ENCODE measurements at places on chromosomes 16 and 17.
A peak's percentile ranks its signal among the peaks of the same experiment; 100 is the strongest.

DNA sequence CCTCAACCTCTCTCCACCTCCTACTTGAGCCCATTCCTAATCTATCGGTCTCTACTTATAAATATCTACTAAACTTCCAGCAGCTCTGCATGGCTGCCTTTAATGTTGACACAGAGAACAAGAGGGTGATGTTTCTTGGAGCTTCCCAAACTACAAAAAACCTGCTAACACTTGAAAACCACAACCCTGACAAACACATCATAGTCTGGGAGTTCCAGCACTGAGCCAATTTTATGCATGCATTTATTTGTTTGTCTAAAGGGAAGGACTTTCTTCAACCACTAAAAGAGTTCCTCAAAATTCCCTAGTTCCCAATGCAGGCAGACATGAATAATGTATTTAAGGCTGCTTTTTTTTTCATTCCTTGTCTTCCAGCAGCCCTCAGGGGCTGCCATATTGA is 331.8 kb upstream of the XYLT1 start:
- ATAC-seq = no peak

GRCh38 chr17:20116683-20117309 is 107.6 kb downstream of the SPECC1 start:
- peak; percentile 71 for ATAC-seq

GRCh38 chr17:74859459-74860228 is at the start of gene GRIN2C:
Gene GRIN2C (minus strand): TSS chr17:74859885. CDS start chr17:74855092, 4,793 bp downstream.
- ATAC-seq = peak; percentile 24

GRCh38 chr16:8874388-8874787 is 5.6 kb upstream of the CARHSP1 start:
- no peak for ATAC-seq

GRCh38 chr16:85652431-85653221 is 36.1 kb downstream of the GINS2 start:
- ATAC-seq = peak; percentile 35

DNA sequence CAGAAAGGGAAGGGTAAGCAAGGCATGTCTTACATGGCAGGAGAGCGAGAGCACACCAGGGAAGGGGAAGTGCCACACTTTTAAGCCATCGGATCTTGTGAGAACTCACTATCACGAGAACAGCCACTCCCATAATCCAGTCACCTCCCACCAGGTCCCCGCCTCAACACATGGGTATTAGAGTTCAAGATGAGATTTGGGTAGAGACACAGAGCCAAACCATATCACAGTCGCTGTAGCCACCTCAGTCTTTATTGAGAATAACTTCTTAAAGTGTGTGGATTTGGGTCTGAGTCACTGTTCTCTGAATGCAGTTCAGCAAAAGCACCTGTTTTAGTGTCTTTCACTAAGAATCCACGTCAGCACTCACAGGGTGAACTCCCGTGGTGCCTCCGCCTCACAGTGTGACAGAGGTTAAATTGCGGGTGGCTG is 195.2 kb upstream of the CHMP6 start:
- ATAC-seq = no peak
